Bronchial epithelial cell (primary cell): ENCODE measurements at places on chromosomes 2 and 18.

DNA sequence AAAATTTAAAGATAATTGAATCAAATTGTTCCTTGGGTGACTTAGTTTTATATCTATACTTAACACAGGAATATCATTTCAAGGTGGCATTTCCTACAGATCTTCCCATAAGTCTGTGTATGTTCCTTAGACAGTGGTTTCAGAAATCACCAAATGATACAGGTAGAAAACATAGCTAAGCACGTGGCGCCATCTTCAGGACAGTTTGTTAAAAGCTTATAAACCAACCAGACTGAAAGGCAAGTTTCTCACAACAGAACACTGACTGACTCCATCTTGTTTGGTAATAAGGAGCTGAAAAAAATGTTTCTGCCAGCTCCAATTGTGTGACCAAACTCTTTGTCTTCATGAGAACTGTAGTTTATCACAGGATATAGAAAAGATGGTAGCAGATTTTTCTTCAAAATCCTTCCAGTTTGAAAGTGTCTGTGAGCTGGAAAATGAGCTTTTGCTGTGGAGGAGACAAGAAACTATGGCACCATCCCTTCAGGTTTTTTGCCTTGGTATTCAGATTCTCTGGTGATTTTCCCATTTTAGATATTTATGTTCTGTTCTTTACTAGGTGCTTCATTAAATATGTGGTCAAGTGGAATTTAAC, 34.8 kb upstream of the NEUROD1 start:
- peak; percentile 71 for DNase-seq

DNA sequence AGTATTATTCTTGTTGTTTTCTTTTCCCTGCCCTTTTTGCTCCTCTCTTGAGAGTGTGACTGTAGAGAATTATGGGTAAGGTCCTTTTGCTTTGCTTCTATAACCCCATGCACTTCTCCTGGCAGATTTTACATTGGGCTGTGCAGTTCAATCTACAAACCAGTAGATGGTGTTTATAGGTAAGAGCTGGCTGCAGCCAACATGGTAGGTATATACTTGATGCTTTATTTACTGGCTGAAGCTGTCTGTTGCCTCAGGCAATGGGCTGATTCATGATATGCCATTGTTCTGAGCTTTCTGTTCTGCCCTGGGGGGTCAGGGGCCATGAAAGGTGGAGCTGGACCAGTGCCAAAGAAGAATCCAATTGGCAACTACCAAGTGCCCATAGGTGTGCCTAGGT, 48.3 kb upstream of the MYL1 start:
- peak; percentile 41 for DNase-seq

DNA sequence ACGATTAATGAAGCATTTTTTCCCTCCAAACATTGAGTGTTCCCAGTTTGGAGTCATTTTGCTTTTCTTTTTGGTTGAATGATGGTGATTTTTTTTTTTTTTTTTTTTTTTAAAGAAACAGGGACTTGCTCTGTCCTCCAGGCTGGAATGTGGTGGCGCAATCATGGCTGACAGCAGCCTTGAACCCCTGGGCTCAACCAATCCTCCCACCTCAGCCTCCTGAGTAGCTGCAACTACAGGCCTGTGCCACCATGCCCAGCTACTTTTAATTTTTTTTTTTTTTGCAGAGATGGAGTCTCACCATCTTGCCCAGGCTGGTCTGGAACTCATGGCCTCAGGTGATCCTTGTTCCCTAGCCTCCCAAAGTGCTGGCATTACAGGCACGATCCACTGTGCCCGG, 46.2 kb downstream of the IMPA2 start:
- DNase-seq, result no peak

DNA sequence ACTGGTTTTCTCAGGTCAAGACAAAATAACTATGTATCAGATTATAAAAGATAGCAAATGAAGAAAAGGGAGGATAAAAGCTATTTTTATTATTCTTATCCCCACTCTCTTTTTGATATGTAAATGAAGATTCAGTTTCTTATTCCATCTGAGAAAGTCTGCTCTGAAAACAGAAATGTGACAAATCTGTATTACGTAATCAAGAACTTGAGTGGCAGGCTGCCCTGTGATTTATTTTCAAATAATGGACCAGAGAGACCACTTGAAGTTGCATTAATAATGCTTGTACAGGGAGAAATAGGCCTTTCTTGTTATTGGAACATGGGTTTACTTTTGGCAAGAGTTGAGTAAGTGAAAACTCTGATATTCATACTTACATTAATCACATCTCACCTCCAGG, 727.4 kb downstream of the DPP10 start:
- no peak for DNase-seq

- no peak for DNase-seq
Measured at GRCh38 chr2:19484736-19485135, 126.3 kb upstream of the OSR1 start.

DNA sequence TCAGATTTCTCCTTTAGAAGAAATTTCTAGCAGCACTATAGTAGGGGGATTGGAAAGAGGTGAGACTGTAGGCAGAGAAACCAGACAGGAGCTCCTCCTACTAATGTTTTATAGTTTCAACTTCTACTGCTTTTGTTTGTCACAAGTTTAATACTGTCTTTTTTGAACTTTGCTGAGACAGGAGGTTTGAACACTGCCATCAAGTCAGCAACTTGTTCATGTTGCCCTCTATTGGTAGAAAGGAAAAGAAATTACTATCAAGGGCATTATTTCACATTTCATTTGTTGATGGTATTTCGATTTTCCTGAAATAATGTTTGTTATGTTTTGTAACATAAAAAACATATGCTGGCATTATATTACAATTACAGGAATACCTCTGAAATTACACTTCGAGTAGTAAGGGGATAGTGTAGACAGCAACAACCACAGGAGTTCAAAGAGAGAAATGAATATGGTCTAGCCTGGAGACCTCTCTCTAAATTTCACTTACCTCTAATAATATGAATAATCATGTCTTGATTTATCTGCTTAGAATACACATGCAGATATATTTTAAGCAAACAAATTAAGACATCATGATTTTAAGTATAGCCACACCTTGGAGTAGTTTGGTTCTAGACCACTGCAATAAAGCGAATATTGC, 12.4 kb upstream of the CCDC88A start:
- peak; percentile 43 for DNase-seq
